AG09319 (cell line): ENCODE measurements at places on chromosomes 7 and 10.
A peak's percentile ranks its signal among the peaks of the same experiment; 100 is the strongest.

GRCh38 chr7:132187869-132188789 lies 388.1 kb downstream of the PLXNA4 start:
- no peak for DNase-seq

- DNase-seq = no peak
These were observed 32.0 kb downstream of the TBATA start for GRCh38 chr10:70753026-70753663.

DNA sequence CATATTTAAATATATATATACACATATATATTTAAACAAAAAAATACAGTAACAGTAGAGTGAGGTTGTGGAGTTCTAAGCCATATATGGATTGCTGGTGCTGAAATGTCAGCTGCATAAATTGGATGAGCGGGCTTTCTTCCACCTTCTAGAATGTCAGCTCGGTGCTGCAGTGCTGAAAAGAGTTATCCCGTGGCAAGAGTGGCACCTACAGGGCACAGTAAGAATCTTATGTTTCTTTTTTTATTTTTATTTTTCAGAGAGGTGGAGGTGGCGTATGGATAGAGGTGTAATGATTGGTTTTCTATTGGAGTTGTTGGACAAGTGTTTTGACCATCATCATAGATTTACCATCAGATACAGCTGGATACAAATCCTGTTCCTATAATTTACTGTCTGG lies 86.2 kb upstream of the DYNC1I1 start:
- DNase-seq = peak; percentile 19

DNA sequence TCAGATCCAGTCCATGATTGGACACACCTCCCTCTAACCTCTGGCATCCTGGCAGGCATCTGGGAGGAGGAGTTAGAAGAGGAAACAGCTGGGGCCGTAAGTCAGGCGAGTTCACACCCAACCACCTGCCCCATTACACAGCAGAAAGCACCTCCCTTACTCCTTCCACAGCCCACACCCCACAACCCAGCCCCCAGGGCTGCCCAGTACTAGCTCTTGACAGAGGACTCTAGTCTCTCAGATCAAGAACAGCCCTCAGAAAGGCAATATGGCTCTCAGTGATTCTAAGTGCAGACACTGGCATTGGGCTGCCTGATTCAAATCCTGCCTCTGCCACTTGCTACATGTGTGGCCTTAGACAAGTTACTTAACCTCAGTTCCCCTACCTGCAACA lies 34.1 kb downstream of the KCNMA1 start:
- DNase-seq = no peak

- no peak for DNase-seq
These were observed 417.9 kb upstream of the LRGUK start for GRCh38 chr7:133709036-133709880.

DNA sequence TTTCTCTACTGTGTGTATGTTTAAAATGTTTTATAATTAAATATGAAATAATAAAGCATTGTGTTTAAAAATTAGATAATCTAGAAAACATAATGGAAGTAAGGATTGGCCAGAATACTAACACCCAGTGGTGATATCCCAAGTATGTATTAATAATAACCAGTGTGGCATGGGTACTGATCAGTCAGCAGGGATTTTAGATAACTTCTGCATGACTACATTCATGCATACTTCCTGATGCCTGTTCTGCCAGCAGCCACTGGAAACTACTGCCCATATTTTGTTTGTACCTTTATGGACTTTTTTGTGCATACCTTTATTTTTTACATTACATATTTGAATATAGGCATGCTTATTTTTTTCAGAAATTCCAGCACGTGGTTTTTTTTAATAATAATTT lies 156.6 kb upstream of the TMEM196 start:
- DNase-seq = no peak

DNA sequence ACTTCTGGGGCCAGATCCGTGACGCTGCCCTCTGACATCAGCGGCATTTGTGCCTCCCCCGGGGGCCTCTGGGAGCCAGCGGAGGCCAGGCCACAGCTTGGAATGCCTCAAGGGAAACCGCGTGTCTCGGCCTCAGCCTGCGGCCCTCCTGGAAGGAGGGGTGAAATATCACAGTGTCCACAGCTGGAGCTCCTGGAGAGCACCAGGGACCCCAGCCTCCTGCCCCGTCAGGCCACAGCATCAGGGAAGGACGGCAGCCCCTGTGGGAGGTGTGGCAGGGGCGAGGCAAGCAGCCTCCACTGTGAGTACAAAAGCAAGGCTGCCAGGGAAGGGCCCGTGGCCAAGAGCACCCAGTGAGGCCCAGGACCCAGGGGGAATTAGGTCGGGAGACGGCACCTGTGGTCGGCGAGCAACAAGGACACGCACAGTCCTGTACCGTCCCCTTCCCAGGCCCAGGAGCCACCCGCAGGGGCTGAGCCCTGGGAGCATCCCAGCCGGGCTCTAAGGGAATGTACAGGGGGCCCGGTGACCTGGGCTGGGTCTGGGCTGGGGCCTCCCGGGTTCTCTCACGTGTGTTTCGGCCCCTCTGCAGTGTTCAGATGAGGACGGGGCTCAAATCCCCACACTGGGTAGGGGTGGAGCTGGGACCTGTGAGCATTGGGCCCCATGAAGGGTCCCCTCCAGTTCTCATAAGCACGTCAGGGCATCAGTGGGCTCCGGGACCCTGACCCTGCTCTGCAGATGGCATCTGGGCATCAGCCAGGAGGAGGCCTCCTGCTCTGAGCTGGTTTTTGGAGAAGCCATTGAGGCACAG lies 18.7 kb upstream of the KNDC1 start:
- DNase-seq = no peak

DNA sequence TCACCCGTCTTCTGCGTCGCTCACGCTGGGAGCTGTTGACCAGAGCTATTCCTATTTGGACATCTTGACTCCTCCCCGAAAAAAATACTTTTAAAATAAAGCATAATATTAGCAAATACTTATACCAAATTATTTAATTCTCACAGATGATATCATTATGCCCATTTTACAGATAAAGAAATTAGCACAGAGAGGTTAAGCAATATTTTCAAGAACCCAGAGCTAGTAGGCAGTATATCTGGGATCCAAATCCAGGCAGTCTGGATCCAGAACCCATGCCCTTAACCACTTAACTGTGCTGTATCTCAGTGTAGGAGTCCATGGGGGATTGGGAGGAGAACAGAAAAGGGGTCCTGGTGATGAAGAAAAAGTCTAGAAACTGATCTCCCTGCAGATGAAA lies 6.1 kb downstream of the IQUB start:
- no peak for DNase-seq

GRCh38 chr10:34998940-34999339 lies 91.2 kb downstream of the CUL2 start:
- no peak for DNase-seq

DNA sequence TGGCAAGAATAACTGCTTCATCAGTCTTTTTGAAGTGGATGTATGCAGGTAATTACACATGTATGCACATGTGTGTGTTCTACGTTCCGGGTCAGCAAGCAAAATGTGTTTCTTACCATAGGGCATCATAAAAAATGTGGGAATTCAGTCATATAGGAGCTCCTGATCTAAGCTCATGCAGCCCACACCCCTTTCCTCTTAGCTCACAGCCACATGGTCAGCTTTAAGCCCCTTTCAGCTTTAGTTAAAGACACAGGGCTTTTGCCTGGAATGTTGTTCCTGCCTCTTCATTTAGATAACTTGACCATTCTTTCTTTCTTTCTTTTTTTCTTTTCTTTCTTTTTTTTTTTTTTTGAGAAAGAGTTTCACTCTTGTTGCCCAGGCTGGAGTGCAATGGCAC lies 258.1 kb downstream of the RPS24 start:
- no peak for DNase-seq

GRCh38 chr7:142537760-142538159 lies 211.5 kb upstream of the PRSS1 start:
- no peak for DNase-seq

- no peak for DNase-seq
These were observed 215.3 kb downstream of the KIF20B start for GRCh38 chr10:89916468-89917215.

GRCh38 chr7:68963552-68963951 lies 634.7 kb upstream of the AUTS2 start:
- DNase-seq = no peak

GRCh38 chr7:77320137-77320536 lies 96.0 kb downstream of the GSAP start:
- DNase-seq = no peak

DNA sequence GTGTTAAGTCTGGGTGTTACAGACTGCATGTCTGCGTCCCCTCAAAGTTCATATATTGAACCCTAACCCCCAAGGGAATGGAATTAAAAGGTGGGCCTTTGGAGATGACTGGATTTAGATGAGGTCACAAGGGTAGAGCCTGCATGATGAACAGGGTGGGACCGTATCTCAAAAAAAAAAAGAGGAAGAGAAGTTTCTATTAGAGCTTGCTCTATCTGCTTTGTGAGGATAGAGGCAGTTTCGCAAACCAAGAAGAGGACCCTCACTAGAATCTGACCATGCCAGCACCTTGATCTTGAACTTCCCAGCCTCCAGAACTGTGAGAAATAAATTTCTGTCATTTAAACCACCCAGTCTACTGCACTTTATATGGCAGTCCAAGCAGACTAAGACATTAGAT lies 1.4 kb downstream of the KIN start:
- DNase-seq = no peak

- no peak for DNase-seq
These were observed 636.6 kb downstream of the TNS3 start for GRCh38 chr7:46945328-46945727.

- DNase-seq = no peak
These were observed 105.4 kb downstream of the EPDR1 start for GRCh38 chr7:38025815-38026214.

DNA sequence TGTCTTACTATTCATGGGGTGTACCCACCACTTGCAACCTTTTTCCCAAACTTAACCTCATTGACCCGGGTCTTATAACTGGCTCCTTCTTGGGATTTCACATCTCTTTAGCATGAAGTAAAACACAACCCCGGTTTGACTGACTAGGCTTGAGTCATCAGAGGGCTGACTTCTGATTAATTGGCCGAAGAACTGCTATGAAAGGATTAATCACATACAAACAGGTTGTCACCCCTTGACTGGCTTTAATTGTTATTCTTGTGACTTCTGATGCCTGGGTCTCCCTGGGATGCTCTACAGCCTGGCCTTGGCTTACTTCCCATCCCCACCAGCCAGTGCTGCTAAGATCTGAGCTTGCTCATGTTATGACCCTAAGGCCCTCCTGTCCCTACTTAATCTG lies 8.8 kb upstream of the CRPPA start:
- DNase-seq = no peak

- no peak for DNase-seq
These were observed 320.5 kb upstream of the SORCS1 start for GRCh38 chr10:107485019-107485418.

GRCh38 chr7:54960517-54960916 lies 58.3 kb upstream of the EGFR start:
- DNase-seq = no peak

DNA sequence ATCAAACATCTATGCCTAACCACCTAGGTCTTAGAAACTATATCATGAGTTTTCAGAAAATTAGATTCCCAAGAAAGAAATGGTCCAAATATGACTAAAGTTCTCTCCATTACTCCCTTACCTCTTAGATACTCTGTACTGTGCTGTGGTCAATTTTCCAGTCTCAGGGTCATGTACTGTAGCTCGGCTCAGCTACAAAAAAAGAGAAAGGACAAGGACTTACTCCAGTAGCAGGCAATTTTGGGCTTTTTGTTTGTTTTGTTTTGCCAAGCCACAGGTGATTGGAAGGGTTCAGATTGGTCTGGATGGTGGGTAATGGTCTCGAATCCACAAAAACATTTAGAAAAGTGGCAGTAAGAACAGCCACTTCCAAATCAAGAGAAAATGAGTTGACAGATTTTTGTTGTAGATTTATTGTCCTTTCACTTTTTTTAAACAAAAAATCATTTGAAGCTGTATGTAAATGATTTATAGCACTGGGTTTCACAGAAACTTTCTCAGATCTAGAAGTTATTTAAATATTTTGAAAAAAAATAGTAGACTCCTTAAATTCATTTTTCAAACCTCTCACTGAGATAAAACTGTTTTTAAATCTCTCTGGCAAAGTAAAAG lies 52.8 kb downstream of the P4HA1 start:
- DNase-seq = no peak

GRCh38 chr7:107563081-107563774 lies 492 bp downstream of the COG5 start:
- DNase-seq = no peak

DNA sequence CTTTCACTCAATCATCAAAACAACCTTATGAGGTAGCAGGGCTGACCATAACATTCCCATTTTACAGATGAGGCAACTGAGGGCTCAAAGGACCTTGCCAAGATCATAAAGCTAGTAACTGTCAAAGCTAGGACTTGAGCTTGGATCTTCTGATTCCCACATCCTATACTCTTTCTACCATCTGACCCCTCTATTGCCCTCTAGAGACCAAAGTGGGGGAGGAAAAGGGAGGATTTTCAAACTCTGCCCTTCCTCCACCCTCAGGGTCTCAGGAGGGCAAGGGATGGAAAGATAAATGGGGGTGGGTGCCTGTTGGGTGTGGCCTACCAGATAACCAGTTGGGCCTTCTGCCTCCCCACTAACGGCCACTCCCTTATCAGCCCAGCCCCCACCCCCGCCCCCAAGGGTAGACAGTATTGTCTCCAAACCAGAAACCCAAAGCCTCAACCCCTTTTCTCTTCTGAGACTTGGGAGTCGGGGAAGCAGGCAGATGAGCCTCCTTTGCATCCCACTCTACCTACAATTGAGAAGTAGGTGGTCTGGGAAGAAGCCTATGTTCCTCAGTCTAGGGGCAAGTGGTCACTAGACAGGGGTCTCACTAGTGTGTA lies 7.9 kb downstream of the LDB1 start:
- DNase-seq = no peak

DNA sequence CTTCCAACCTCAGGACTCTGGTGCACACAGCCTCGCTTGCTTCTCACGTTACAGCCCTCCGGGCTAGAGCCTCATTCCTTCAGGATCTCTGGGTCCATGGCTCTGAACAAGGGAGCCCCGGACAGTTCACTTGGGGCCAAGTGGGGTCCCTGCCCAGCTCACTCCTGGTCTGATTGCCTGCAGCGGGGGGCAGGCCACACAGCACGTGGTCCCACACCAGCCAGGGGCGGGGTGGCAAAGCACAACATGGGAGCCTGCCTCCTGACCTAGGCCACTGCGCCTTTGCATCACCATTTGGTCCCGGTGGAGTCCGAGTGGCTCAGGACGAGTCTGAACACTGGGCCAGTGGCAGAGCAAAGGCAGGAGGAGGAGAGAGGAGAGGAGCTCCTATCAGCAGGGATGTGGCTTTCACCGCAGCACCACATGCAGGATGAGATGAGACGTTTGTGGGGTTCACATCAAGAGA lies 13.4 kb upstream of the CRYGN start:
- no peak for DNase-seq

- DNase-seq = no peak
These were observed 859 bp upstream of the CH25H start for GRCh38 chr10:89207801-89208551.

- no peak for DNase-seq
These were observed 9.4 kb downstream of the HACD1 start for GRCh38 chr10:17607603-17608332.

GRCh38 chr10:52283174-52283573 lies 30.9 kb upstream of the DKK1 start:
- no peak for DNase-seq

- no peak for DNase-seq
These were observed 65.8 kb upstream of the EMX2 start for GRCh38 chr10:117476716-117477115.
